ENCODE measurements at places on chromosomes 7 and 10. TPM values are rescaled to one million over a fixed set of nuclear protein-coding genes. Genes with fewer than 3 reads are reported as not detected.
A peak's percentile ranks its signal among the peaks of the same experiment; 100 is the strongest.

The LBX1 gene
- not detected for total RNA-seq

GRCh38 chr10:57593983-57594573, 673.6 kb downstream of the IPMK start:
- DNase-seq: no peak

The CDK14 gene
- 6.5 TPM for total RNA-seq

DNA sequence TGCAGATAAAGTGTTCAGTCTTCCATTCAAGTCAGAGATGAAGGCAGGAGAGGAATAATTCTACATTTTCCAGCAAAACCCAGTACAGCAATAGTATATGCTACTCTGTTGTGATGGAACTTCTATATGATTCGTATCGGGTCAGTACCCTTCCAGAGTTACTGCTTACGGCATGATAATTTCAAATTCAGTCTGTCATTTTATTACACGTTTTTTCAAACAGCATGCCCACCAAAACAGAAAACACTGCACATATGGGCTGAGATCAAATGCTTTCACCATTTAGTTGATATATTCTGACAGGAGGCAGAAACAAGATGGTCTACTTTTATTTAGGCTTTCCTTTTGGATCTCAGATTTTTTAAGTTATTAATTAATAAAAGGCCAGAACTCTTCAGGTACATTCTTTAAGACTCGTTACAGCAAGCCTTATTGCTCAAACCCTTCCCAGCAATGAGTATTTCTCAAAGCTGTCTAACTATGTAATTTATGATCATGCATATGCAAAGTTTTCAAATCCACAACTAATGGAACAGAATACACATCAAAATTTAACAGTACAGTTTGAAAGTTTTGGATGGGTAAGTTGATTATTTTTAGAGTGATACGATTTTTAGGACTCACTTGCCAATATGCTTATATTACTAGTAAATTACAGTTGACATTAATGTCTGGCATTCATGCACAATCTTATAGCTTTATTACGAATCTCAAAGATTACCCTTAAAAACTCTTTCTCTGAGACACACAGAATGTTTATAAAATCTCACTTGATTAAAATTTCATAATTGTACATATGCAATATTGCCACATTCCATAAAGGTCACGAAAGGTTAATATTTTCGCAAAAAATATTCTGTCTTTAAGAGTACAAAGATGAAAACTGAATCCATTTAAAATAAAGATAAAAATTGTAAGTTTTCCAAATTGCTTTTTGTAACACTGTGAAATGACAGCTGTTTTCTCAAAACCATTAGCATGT, 91.0 kb downstream of the ANK3 start:
- DNase-seq: no peak

The ATG9B gene
- not detected for total RNA-seq

DNA sequence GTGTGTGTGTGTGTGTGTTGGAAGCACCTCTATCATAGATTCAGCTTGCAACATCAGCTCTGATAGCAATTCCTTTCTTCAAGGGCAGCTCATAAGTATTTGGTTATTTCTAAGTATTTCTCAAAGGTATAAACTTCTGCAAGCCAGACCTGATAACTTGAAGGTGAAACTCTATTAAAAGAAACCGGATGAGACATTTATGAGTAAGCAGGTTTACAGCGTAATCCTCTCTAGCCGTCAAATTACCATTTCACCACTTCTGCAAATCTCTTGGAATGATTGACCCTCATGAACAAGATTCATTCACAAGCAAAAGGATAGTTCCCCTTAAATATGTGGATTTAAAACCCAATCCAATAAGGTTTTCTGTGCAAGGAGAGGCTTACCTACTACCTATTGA, 23.1 kb downstream of the PDE1C start:
- DNase-seq: peak; percentile 53
